ENCODE measurements at places on chromosomes 4 and X.

DNA sequence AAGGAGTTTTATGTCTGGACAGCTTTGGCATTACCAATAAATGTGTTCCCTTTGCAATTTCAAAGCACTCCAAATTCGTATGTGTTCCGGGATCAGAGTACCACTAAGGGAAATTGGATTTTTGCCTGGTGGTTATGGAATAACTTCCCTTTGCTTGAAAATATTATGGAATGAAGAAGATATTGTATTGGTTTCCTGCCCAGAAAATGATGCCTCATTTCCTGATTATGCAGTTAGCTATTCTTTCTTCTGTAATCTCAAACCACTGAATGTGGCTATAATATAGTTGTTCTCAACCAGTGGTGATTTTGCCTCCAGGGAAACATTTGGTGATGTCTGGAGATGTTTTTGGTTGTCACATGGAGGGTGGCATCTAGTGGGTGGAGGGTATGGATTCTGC is 142.9 kb downstream of the PCDH7 start:
- peak; percentile 33 for DNase-seq

- no peak for DNase-seq
Observed at GRCh38 chr4:169846396-169846795, 88.7 kb upstream of the HPF1 start.

- no peak for DNase-seq
Observed at GRCh38 chrX:35665311-35665710, 132.8 kb upstream of the MAGEB16 start.

DNA sequence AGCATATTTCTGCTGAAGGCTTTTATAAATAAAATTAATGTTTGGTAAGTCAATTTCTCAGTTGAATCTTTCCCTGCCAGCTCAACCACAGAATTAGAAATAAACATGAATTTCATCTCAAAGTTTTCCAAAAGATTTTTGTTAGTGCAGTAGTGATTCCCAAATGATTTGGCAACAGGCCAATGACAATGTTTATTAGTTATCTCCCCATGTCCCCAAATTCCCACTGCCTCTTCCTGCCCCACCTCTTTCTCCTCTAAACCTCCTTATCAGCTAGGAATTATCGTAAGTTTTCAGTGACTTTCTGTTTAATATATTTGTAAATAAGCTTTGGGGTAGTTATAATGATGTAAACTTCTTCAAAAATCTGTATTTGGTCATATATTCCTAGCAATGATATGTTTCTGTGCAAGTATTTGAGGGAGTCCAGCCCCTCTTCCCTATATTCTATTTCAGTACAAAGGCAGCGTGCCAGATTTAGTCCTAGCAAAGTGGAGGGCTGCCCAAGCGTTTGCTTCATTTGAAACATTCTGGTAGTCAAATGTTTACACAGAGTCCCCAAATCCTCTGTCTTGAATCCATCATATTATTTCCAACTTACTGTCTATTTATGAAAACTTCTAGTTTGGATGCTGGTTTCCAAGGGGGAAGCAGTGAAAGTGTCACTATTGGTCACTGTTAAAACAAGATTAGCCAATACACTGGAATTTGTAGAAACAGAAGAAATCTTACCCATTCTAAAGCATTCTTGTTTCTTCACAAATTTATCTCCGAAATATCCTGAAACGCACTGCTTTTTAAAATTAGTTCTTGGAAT is 33.7 kb upstream of the ANKRD50 start:
- DNase-seq = no peak

- no peak for DNase-seq
Observed at GRCh38 chrX:96683997-96684338, 674 bp upstream of the DIAPH2 start.

- peak; percentile 50 for DNase-seq
Observed at GRCh38 chrX:45070116-45071007, 130.3 kb downstream of the DIPK2B start.

DNA sequence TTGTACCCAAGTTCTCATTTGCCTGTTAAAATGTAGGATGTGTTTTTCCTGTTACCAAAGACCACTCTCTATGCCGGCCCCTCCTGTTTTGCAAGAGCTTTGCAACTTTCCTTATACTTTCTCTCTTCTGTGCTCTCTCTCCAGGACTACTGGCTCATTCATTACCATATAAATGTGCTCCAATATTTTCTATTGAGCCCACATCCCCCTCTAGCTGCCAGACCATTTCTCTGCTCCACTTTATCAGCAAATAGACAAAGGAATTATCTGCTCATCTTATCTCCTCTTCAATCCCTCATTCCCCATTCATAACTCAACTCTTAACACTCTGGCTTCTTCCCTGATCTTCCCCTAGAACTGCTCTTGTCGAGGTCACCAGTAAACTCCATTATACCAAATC is 33.6 kb downstream of the RPGR start:
- DNase-seq = no peak

DNA sequence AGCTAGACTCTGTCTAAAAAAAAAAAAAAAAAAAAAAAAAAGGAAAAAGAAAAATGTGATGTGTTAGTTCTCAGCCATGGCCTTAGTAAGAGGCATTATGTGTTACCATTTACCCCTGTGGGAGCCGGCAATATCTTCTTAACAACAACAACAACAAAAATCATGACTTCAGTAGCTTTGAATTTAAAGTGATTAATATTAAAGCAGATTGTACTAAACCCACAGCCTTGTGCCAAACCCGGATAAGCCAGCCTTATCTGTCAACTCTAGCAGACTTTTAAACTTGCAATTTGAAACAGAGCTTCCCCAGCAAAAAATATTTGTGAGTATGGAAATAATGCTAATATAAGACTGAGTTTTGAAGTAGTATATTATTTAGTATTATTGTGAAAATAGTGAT is 462.1 kb upstream of the GNPDA2 start:
- DNase-seq = no peak

GRCh38 chr4:29708473-29708872 is 1011.7 kb upstream of the PCDH7 start:
- no peak for DNase-seq

DNA sequence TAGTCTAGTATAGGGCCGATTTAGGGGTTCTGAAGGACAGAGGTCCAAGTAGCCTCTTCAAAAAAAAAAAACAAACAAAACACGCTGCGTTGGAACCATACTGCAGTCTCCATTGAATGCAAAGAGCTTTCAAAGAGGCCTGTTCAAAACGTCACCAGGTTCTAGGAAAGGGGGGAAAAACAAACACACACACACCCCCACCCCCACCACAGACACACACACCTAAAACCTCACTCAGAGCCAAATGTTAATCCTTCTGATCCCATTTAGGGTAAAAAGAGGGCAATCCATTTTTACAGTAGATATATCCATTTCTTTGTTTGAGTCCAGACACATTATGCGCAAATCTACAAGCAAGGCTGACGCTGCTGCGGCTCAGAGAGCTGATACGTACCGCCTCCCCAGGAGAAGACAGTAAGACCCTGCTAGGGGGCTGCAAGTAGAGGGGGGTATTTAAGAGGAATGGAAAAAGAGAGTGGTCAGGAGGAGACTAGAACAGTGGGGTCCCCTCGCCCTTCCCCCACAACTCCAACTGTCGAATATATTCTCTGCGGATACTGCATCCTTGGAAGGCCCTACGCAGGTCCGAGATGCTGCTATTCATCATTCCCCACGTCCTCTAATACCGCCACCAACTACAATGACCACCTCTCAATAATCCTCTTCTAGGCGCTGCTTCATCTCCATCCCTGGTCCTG is 1.3 kb downstream of the NKRF start:
- no peak for DNase-seq

GRCh38 chr4:79678472-79679202 is 270.6 kb upstream of the GK2 start:
- DNase-seq = no peak

- DNase-seq = no peak
Observed at GRCh38 chr4:89803915-89804314, 33.0 kb downstream of the SNCA start.

DNA sequence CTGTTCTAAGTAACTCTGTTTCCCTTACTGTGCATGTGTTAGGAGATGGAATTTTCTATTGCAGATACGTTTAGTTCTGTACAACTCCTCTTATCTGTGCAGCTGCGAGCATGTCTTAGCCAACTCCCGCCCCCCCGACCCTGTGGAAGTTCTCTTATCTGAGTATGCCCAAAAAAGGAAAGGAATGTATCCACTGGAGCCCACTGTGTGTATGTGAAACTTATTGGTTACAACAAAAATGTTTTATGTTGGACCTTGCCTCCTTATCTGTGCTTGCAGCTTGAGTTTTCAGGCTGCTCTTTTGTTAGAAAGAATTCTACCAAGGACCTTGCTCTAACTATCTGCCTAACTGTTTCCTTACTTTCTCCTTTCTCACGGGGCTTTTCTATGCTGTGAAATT is 24.2 kb upstream of the DCAF8L2 start:
- no peak for DNase-seq

- DNase-seq = no peak
Observed at GRCh38 chr4:41176340-41176739, 38.0 kb downstream of the APBB2 start.

GRCh38 chr4:71711985-71712348 is 71.9 kb downstream of the GC start:
- no peak for DNase-seq

- no peak for DNase-seq
Observed at GRCh38 chr4:108001540-108002135, 11.9 kb downstream of the HADH start.

- no peak for DNase-seq
Observed at GRCh38 chr4:25723409-25723808, 67.8 kb downstream of the SLC34A2 start.

GRCh38 chr4:139843641-139844040 is 178.0 kb downstream of the MGST2 start:
- no peak for DNase-seq

- DNase-seq = no peak
Observed at GRCh38 chr4:117773064-117773936, 261.0 kb upstream of the NDST3 start.

All from kidney capillary endothelial cell (primary cell).